MV-4-11 (cell line): ENCODE measurements at places on chromosomes 5 and 9.

DNA sequence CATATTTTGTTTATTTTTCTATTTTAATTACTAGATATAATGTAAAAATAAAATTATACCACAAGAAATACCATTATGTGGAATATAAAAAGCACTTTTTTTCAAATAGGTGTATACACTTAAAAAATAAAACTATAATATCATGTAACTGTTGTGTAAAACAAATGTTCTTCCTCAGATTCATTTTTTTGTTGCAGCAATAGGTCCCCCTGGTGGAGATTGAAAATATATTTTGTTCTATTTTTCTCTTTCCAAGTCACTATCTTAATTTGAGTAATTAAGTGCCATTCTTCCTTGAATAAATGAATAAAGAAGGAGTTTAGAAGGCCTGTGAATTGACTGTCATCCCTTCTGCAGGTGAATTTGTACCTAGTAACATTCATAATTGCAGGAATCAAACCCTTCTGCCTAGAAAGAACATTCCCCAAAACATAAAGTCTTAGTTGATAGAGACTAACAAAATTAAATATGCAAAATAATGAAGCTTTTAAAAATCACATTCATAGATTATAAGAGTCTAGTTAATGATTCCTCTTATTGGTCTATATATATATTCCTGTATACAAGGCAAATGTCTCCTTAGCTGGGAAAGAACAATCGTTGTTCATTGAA is 23.4 kb downstream of the CETN3 start:
- peak; percentile 7 for DNase-seq

GRCh38 chr9:124863371-124863871 is 1.5 kb downstream of the ARPC5L start:
- peak; percentile 36 for DNase-seq

GRCh38 chr5:119583684-119584083 is 45.7 kb upstream of the FAM170A start:
- DNase-seq, result no peak

DNA sequence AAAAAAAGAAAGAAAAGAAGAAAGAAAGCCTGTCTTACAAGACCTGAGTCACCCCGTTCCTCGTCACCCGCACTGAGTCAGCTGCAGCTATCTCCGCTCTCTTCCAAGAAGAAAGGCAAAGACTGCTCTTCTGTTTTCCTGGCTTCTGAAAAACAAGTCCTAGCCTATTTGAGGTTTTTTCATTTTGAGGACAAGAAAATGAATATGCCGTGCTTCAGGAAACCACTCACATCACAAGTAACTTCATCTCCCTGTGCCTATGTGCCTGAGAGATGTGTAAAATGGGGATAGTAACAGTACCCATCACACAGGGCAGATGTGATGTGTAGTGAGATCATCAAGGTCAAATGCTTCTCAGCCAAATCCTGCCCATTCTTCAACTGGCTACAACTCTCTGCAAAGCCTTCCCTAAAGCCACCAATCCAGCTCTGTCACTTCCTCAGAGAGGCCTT is 78.4 kb downstream of the GLDC start:
- DNase-seq, result peak; percentile 52

DNA sequence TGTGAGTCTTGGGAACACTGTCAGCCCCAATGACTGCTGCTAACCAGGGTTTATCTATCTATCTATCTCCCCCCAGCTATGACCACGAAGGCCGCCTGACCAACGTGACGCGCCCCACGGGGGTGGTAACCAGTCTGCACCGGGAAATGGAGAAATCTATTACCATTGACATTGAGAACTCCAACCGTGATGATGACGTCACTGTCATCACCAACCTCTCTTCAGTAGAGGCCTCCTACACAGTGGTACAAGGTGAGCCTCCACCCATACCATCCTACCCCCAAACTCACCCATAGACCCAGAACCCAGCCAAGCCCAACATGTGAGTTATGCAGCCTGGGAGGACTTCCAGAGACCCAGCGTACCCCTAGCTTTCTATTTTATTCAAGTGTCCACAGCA is 65.4 kb upstream of the WWC1 start:
- DNase-seq, result no peak

DNA sequence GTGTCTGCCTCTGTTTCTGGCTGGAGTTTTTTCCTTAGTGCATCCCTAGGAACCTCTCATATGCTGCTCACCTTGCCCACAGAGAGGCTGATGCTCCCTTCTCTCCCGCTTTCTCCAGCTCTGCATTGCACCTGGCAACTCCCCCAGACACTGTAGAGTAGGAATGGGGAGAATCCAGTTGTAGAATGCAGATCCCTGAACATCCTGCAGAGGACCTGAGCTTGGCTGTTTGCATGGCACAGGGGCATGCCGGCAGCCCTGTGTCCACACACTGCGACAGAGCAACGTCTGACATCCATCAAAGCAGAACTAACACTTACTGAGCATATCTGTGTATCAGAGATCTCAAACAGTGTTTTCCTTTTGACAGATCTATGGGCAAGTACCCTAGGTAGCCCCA is 19.9 kb downstream of the IDNK start:
- no peak for DNase-seq

DNA sequence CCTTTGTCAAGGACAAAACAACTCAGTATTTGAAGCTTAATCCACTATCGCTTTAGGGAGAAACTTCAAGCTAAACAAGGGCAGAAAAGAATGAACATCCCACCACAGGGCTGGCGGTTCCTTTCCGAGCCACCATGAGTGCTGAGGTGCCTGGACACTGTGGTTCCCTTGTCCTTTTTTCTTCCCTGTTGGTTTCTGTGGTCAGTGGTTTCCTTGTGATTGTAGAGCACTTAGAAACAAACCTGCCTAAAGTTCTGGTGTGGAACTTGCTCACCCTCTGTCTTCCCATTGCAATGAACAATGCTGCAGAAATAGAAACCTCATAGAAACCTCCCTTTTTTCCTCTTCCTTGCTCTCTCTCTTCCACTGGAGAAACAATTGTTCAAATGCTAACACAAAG is 79.3 kb upstream of the TBC1D2 start:
- peak; percentile 20 for DNase-seq
